Left ventricle myocardium superior (tissue), 1 donor: ENCODE measurements at places on chromosomes 12 and 14.

- no peak for DNase-seq
These were observed 151.3 kb downstream of the BCL11B start for GRCh38 chr14:99120526-99121318.

- no peak for DNase-seq
These were observed 76.8 kb downstream of the WSCD2 start for GRCh38 chr12:108205864-108206263.

- no peak for DNase-seq
These were observed 13.5 kb upstream of the PDZRN4 start for GRCh38 chr12:41174602-41175001.

GRCh38 chr14:34732802-34733201 lies 18.4 kb upstream of the CFL2 start:
- DNase-seq, result no peak

GRCh38 chr14:37157987-37158386 lies 14.4 kb downstream of the SLC25A21 start:
- DNase-seq, result no peak

DNA sequence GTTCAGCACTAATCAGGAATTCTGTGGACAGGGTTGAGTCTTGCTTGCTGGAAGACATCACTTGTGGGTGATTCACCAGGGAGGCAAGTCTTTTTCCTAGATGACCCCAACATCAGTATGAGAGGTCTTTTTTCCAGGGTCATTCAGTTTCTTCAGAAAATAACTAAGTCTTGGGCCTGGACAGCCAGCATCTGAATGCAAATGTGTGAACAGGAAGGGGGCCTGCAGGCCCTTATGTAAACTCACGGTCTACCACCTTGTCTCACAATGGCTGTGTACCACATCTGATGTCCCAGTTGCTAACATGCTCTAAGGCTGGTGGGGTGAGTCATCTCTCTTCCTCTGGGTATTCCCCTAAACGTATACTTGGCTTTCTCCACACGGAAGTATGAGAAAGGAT lies 79.2 kb downstream of the HECTD4 start:
- DNase-seq, result no peak

- no peak for DNase-seq
These were observed 53.7 kb downstream of the MON2 start for GRCh38 chr12:62520361-62520760.

DNA sequence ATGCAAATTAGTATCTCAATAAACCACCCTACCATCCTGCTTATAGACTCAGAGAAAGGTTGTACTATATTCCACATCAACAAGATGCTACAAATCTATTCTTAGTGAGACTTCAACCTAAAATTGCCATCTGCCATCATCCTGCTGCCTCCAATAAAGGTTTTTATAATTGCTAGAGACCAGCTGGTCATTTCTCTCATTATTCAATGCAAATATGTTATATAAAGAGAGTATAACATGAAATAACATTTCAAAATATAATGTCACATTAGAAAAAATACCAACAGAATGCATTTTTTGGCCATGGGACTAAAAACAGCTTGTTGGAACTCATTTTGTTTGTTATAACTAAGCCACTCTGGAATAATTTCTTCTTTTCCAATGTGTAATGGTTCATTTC lies 247.3 kb downstream of the LRIG3 start:
- no peak for DNase-seq
